ENCODE measurements at places on chromosomes 1 and 21.
A peak's percentile ranks its signal among the peaks of the same experiment; 100 is the strongest.

- peak; percentile 81 for DNase-seq
These were observed 791 bp downstream of the USP24 start for GRCh38 chr1:55214212-55214933.

- DNase-seq, result peak; percentile 67
These were observed 40.7 kb upstream of the NEK7 start for GRCh38 chr1:198116069-198116468.

DNA sequence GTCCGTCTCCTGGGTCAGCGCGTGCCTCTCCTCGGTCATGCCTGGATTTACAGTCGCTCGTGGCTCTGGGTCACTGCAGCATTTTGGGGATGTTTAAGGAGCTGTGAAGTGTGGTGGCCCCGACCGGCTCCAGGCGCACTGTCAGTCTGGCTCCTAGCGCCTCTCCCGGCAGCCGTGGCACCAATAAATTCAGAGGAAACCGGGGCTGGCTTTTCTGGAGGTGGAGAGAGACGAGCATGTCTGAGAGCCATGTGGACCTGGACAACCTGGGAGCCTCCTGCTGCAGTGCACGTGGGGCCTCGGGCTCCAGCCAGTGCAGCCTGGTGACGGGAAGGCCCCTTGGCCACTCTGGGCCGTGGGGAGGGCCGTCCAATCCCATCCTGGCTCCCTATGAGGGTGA, 17.1 kb downstream of the PLCH2 start:
- no peak for DNase-seq

- no peak for DNase-seq
These were observed 43.4 kb downstream of the WDR64 start for GRCh38 chr1:241695246-241696171.

GRCh38 chr1:11125931-11126330, 26.3 kb upstream of the EXOSC10 start:
- no peak for DNase-seq

GRCh38 chr21:44437371-44437695, 18.0 kb upstream of the LRRC3 start:
- DNase-seq, result no peak

Data from hematopoietic multipotent progenitor cell treated with erythropoietin and hydrocortisone succinate and interleukin-3 and kit ligand, for 4 days (in vitro differentiated cells).